ENCODE measurements at places on chromosomes 4 and X.

DNA sequence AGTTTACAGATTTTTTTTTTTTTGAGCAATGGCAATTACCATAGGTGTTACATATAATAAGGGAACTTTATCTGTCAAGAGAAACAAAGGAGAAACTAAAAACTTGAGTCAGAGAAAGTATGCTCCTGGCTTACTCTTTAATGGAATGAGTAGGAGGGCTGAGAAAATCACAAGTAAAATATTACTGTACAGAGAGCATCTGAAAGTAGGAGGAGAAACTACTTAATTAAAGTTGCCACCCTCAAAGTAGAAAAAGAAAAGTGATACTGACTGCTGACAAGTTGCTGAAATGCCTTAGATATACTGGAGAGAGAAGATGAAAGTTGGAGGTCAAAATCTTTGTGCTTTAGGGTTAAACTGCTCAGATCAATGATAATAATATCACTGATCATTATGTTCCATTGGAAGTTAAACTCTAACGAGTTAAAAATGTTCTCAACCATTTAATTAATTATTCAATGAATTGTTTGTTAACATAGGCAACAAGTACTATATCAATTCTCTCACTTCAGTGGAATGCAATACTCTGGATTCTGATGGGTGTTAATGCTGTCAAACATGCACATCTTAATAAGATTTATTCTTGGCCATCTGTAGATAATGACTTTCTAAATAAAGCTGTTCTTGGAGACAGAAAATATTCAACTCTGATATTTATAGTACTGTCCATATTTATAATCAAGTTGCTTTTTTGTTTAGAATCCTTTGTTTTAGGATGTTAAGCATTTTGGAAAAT, 61.2 kb upstream of the CAMK2D start:
- DNase-seq, result no peak

DNA sequence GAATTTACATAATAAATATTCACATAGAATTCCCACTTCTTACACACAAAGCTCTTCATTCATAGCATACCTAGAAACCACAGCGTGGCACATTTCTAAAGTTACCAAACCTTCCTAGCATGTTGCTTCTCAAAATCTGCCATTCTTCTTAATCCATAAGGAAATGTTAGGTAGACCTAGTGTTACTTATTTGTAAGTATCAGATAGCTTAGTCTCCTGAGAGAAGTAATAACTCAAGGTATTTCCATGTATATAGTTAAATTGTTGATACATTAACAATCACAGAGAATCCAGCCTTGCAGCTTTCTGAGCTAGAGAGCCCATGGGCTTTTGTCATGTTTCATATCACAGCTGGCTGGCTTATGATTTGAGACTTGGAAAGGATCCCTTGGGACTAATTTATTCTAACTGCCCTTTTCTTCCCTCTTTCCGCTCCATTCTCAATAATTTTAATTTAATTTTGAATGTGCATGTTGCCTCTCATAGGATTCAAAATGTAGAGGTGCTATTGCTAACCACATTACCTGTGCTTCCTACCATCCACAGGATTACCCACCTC, 17.6 kb downstream of the SH3RF1 start:
- DNase-seq, result no peak

DNA sequence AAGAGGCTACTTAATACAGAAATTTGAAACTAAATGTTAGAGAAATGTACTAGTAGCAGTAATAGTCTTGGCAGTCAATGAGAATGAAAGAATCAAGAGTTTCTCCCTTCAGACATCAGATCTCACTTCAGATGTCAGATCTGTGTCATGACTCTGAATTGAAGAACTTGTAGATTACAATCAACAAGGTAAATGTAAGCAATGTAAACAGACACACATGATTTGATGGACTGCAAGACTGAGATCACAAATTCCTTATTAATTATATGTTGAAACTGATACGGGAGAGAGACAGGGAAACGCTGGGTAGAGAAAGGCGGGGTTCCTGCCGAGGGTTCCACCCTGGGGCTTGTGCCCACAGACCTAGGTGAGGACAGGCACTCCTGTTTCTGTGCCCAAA, 65.5 kb upstream of the HHIP start:
- DNase-seq, result no peak

DNA sequence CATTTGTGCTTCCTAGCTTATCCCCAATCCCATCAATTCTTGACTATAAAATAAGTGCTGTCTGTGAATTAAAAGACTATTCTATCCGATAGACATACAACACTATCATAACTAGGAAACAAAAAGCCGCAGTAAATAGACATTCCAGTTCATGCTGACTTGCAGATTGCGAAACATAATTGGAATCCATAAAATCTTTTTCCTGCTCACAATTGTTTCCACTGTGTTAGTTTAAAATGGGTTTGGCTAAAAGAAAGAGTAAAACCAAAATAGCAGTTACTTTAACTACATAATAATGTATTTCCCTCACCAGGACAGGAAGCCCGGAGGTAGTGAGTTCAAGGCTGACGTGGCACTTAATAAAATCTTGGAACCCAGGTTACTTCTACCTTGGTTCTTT, 17.2 kb downstream of the SMIM31 start:
- DNase-seq, result no peak

- no peak for DNase-seq
Observed at GRCh38 chr4:105808750-105809041, 86.6 kb upstream of the NPNT start.

Measured in urothelium cell line (cell line).